ENCODE measurements at places on chromosomes 7 and 10.

GRCh38 chr7:149827089-149827981, 10.8 kb upstream of the ZNF862 start:
- DNase-seq: no peak

DNA sequence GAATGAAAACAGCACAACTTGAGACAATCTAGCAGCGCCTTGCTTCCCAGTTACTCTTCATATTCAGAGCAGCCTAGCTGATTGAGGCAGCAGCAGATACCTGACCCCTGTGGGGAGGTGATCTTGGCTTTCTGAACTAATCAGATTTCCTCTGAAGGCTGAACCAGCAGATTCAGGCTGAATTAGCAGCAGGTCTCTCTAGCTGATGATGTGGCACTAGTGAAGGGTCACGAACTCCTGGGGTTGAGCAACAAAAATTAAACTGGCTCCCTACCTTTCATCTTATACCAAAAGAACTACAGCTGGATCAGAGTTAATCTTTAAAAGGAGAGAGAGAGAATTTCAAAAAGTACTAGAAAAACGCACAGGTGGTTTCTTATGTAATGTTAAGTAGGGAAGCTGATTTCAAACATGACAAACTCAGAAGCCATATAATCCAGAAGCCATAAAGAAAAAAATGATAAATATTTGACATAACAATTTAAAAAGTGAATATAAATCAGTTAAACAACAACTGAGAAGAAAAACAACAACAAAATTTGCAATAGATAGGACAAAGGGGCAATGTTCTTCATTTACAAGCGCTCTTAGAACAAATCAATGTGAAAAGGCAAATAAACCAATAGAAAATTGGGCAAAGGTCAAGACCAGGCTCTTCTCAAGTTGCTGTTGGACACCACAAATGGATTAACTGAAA, 13.5 kb downstream of the SLC25A13 start:
- no peak for DNase-seq

GRCh38 chr10:71750124-71750841, 23.0 kb downstream of the VSIR start:
- DNase-seq: no peak

- DNase-seq: no peak
Observed at GRCh38 chr7:26265065-26265464, 26.6 kb upstream of the SNX10 start.

DNA sequence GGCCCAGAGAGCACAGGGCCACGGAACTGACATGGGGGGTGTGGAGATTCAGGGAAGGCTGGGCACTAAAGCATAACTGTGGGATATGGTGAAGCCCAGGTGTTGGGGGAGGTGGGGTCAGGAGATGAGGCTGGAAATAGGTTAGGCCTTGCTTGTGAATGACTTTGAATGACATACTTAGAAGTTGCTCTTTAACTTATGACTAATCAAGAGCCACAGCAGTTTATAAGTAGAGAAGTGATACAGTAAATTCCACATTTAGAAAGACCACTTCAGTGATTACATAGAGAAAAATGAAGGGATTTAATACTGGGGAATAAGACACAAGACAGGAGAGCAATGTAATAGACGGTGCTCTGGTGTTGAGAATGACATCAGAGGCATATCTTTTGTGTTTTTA, 120.8 kb upstream of the SEC61G start:
- DNase-seq: no peak

DNA sequence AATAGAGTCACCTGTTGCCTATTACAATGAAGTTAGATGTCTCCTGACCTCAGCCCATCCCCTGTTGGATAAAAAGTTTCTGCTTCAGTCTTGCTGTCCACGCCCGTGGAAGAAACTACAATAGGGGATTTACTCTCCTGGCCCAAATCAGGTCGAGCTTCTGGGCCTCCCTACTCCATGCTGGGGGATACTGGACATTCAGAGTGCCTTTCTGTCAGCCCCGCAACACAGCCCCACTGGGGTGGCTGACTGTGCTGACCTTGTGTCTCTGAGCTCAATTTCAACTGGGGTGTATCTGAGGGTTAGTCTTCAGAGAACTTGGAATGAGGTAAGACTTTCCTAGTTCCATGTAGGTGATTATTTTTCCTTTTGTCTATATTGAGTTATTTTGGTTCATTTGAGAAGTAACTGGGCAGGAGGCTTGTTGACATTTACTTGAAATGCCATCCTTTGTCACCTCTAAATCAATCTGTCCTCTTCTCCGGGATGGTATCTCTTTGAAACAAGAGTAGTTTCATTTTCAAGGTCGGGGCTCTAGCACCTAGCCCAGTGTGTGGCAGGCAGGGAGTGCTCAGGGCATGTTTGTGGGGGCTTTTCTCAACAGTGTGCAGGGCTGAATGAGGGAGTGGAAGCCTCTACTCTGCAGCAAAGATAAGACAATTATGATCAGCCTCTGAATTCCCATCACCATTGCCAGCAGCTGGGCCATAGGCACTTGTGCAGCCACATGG, 17.7 kb upstream of the CXCL12 start:
- DNase-seq: no peak

DNA sequence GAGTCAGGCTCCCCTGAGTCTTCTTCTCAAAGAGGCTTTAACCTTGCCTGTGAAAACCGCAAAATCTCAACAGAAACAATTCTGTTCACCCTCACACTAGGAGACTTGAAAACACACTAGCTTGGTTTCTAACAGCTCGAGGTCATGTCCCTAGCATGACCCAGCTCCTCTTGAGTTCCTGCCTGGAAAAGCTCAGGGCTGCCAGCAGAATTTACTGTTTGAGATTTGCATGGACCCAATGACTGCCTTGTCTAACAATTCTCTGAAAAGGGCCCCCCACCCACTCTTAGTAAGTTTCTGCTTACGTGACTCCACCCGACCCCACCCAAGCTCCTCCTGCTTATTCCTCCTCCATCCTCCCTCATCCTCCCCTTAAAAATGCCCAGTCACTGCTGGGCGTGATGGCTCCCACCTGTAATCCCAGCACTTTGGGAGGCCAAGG, 85.1 kb upstream of the KMT2C start:
- no peak for DNase-seq

GRCh38 chr10:30705625-30706149, 76.1 kb upstream of the LYZL2 start:
- DNase-seq: no peak

DNA sequence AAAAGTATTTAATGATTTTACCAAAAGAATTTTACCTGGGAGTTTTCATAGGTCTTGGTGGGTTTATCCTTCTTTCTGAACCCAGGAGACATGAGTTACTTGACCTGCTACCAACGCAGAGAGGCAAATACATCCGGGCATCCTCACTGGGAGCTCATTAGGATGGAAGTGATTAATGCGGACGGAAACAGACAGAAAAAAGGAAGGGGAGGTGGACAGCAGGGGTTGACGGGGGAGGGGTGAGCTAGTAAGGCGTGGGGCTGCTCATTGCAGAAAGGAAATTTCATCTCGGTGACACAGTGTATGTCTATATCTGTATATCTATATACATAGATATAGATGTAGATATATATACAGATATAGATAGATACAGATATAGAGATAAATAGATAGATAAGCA, 408.2 kb upstream of the ADARB2 start:
- no peak for DNase-seq

DNA sequence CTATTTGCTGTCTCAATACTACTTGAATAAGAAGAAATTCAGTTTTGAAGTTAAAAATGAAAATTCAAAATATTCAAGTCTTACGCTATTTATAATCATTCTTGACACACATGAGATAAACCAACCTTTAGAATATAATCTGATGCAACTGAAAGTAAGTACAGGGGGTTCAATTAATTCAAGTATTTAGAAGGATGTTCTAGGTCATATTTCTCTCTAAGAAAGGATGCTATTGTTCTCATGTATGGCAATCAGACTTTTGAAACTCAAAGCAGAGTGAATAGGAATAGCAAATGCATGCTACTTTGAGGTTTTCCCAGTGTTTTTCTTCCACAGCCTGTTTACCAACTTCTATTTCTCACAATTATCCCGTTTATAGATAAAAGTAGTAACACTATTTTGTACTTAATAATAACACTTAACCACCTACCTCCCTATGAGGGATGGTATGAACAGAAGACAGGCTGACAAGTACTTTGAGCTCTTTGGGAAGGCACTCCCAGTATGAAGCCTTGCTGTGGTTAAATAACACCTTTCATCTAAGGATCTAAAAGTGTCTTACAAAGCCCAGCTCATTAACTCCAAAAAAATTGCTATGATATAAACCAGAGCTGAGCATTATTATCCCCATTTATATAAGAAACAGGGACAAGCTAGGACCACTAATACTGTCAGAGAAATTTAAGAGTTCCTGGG, 18.0 kb upstream of the SPOCK2 start:
- DNase-seq: no peak

GRCh38 chr7:101410743-101411507, 48.2 kb downstream of the COL26A1 start:
- peak; percentile 2 for DNase-seq

GRCh38 chr10:119478811-119479341, 63.6 kb downstream of the RGS10 start:
- peak; percentile 53 for DNase-seq
